CD4-positive, alpha-beta T cell (primary cell): ENCODE measurements at places on chromosomes 12 and 14. TPM values are rescaled to one million over a fixed set of nuclear protein-coding genes. Genes with fewer than 3 reads are reported as not detected.

DNA sequence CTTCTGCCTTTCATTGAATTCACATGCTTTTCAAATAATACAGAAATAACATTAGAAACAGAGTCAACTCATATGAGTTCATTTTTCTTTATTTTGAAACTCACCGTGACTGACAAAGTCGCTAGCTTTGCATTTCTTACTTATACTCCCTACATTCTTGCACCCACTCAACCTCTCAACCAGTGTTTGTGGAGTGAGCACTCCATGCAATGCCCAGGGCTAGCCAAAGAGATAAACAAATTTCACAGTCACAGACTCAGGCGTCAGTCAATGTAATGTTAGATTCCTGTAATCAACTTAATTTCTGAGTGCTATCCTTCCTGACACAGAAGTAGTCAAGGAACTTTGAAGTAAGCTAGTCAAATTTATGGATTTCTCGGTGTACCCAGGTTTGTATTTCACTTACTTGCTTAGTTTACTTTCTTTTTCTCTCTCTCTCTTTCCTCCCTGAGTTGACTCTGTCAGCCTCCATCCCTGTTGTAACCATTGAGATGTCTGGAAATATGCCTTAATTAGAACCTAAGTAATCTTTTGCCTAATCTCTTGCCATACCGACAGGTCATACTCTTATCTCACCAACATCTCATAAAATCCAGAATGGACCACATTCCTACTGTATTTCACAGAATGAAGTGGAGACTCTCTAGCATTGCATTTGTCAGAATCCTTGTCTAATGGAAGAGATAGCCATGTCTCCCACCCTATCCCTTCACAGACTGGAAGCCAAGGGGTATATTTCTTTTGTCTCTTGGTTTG, 413.0 kb downstream of the AEBP2 start:
- H3K4me3 ChIP-seq: no peak overlapping the region
- H3K36me3 ChIP-seq: no peaks in the 10 kb centered on the region
- no peak overlapping the region for H3K27ac ChIP-seq
- DNase-seq: no peak
- no peaks in the 10 kb centered on the region for H3K4me1 ChIP-seq

DNA sequence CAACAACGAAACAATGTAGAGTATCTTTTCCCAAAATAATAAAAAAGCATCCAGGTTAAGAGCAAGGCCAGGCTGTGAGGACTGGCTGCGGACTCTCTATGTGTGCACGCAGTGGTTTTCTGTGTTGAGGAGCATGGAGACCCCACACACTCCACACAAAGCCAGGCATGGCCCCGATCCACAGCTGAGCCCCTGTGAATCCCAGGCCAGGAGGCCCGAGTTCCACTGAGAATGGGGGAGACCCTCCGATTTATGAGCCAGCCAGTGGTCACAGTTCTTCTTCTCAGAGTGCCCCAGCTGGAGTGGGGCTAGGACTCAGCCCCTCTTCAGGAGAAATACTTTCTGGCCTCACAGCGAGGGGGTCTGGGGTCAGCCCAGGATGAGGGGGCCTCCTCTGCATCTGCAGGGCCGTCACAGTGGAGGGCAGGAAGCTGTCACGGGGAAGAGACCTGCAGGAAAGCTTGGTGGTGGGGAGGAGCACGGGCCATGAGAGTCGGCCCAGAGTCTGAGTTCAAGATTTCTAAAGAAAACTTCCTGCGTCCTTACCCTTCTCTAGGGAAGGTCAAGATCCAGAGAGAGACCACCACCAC, 20.1 kb downstream of the NCKAP5L start:
- no peaks in the 10 kb centered on the region for H3K27me3 ChIP-seq
- no peak for DNase-seq
- H3K27ac ChIP-seq: no peak overlapping the region
- H3K4me3 ChIP-seq: no peak overlapping the region

The CLEC14A gene
- not detected for total RNA-seq

GRCh38 chr12:68253504-68253903, at the start of gene IL22:
TSS of gene IL22 (minus strand) at chr12:68253604. CDS start at chr12:68253448, 156 bp downstream.
- H3K36me3 ChIP-seq: no peaks in the 10 kb centered on the region
- DNase-seq: no peak
